ENCODE measurements at places on chromosomes 3 and 15. TPM values are rescaled to one million over a fixed set of nuclear protein-coding genes. Genes with fewer than 3 reads are reported as not detected.

Gene PLA2G4D
- total RNA-seq: not detected

Gene TTC21A
- 0.69 TPM for total RNA-seq

Gene CCR4
- 18.8 TPM for total RNA-seq

Gene MKRN2OS
- total RNA-seq: not detected

Gene SCAANT1
- total RNA-seq: not detected

Gene FANCD2OS
- total RNA-seq: not detected

Gene IGDCC3
- not detected for total RNA-seq

Gene SCAMP5
- 0.65 TPM for total RNA-seq

Gene EFCAB12
- 0.56 TPM for total RNA-seq

Gene TMEM202
- not detected for total RNA-seq

Gene CFAP100
- total RNA-seq: not detected

Gene IL5RA
- total RNA-seq: not detected

- H3K4me1 ChIP-seq: no peaks in the 10 kb centered on the region
- no peak overlapping the region for H3K4me3 ChIP-seq
- H3K27me3 ChIP-seq: no peaks in the 10 kb centered on the region
Observed at GRCh38 chr3:82054849-82055248, 293.4 kb upstream of the GBE1 start.

DNA sequence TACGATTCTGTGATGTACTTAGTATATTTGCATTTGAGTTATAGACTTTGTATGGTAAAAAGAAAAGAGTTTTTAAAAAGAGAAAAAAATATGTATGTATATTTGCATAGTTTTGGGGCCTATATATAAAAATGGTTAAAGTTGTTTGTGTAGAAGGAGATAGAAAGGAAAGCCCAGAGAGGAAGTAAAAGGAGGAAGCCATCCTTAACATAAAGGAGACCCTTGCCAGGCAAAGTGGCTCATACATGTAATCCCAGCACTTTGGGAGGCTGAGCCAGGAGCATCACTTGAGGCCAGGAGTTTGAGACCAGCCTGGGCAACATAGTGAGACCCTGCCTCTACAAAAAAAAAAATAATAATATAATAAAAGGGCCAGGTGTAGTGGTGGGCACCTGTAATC is 8.4 kb downstream of the SNAP23 start:
- H3K27ac ChIP-seq: no peak overlapping the region
- no peak overlapping the region for H3K4me3 ChIP-seq
- peaks cover 21% of the 10 kb centered on the region for H3K4me1 ChIP-seq
- DNase-seq: no peak
- no peaks in the 10 kb centered on the region for H3K36me3 ChIP-seq

GRCh38 chr3:173275740-173276139 is 121.8 kb upstream of the NLGN1 start:
- no peaks in the 10 kb centered on the region for H3K27me3 ChIP-seq
- H3K4me3 ChIP-seq: no peak overlapping the region
- no peak overlapping the region for H3K27ac ChIP-seq
- no peaks in the 10 kb centered on the region for H3K36me3 ChIP-seq
- no peaks in the 10 kb centered on the region for H3K4me1 ChIP-seq

GRCh38 chr3:119125742-119126504 is 20.0 kb upstream of the TEX55 start:
- H3K27ac ChIP-seq: no peak overlapping the region
- H3K4me3 ChIP-seq: no peak overlapping the region
- H3K27me3 ChIP-seq: peaks cover 20% of the 10 kb centered on the region
- no peaks in the 10 kb centered on the region for H3K4me1 ChIP-seq

DNA sequence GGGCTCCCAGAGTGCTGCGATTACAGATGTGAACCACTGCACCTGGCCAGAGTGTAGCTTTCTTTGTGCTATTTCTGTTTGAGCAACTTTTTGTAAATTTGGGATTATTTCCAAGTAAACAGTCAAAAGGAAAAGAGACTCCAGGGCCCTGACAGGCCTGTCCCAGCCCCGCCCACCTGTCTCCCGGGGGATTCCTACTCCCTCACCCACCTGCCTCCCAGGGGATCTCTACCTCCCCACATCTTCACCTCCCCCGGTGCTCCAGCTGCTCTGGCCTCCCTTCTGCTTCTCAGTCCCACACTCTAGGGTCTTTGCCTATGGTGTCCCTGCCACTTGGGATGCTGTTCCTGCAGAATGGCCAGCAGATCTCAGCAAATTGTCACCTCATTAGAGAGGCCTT is 7.0 kb downstream of the RHCG start:
- no peak overlapping the region for H3K4me3 ChIP-seq
- no peaks in the 10 kb centered on the region for H3K36me3 ChIP-seq
- peaks cover 32% of the 10 kb centered on the region for H3K27me3 ChIP-seq
- DNase-seq: no peak

DNA sequence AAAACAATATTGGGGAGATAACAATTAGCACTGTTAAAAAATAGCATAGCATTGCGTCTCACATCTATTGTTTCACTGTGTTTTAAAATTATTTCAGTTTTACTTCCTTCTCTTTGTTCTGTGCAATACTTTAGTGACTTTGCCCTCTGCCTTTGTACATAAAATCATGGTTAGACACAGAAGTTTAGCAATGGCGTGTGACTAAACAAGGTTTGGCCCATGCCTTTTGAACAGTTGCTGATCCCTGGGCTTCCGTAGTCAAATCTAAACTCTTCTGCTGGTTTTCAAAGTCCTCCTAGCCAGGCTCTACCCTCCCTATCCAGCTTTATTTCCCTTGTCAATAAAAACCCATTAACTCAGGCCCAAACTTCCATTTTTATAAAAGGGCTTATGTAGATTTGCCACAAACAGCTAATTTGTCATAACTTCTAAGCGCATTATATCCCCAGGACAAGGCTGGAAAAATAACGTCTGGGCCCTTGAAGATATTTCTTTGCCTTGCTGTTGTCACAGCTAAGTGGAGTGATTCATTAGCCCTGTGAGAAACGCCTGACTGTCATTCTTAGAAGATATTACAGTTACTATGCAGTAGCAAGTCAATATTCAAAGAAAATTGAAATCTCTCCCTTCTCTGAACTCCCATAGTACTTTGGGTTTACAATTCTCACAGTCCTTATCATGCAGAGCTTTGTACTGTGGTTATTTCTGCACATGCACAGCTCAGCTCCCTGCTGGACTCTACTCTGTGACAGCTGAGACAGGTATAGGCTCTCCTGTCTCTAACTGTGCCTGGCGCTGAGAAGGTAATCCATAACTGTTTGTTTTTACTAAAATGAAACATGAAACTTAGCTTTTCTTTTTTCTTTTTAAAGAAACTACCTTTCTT is 123.4 kb upstream of the SLC24A5 start:
- H3K27me3 ChIP-seq: no peaks in the 10 kb centered on the region
- no peak for DNase-seq
- H3K4me3 ChIP-seq: no peak overlapping the region
- no peak overlapping the region for H3K27ac ChIP-seq

DNA sequence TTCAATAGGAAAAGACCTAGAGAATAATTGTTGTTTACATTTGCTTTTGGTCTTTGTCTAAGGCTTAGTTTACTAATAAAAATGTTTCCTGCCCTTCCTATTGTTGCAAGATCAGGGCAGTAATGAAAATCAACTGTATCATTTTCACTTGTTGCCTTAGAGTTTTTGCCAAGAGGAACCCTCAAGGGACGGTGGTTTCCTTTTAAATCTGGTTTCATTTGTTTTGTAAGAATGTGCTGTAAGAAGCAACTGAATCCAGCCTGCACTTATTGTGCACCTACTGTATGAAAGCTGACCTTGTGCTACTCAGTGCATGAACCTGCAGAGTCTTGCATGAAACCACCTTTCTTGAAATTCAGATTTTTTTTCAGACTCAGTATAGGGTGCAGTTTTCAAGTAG is 5.3 kb downstream of the IGF1R start:
- peaks cover 12% of the 10 kb centered on the region for H3K27me3 ChIP-seq
- H3K36me3 ChIP-seq: peaks cover 8% of the 10 kb centered on the region
- no peak overlapping the region for H3K27ac ChIP-seq
- H3K4me3 ChIP-seq: no peak overlapping the region

- no peak overlapping the region for H3K4me3 ChIP-seq
- no peak overlapping the region for H3K27ac ChIP-seq
- H3K4me1 ChIP-seq: no peaks in the 10 kb centered on the region
- peaks cover 2% of the 10 kb centered on the region for H3K27me3 ChIP-seq
Observed at GRCh38 chr3:54691289-54691771, 236.5 kb downstream of the LRTM1 start.

- no peak overlapping the region for H3K27ac ChIP-seq
- no peaks in the 10 kb centered on the region for H3K36me3 ChIP-seq
- H3K27me3 ChIP-seq: peaks cover 7% of the 10 kb centered on the region
- H3K4me1 ChIP-seq: peaks cover 5% of the 10 kb centered on the region
Observed at GRCh38 chr3:134903837-134904236, 108.8 kb downstream of the EPHB1 start.

- no peaks in the 10 kb centered on the region for H3K4me1 ChIP-seq
- peaks cover 9% of the 10 kb centered on the region for H3K27me3 ChIP-seq
- H3K4me3 ChIP-seq: no peak overlapping the region
- no peak overlapping the region for H3K27ac ChIP-seq
Observed at GRCh38 chr3:101189796-101190195, 130.6 kb downstream of the IMPG2 start.

DNA sequence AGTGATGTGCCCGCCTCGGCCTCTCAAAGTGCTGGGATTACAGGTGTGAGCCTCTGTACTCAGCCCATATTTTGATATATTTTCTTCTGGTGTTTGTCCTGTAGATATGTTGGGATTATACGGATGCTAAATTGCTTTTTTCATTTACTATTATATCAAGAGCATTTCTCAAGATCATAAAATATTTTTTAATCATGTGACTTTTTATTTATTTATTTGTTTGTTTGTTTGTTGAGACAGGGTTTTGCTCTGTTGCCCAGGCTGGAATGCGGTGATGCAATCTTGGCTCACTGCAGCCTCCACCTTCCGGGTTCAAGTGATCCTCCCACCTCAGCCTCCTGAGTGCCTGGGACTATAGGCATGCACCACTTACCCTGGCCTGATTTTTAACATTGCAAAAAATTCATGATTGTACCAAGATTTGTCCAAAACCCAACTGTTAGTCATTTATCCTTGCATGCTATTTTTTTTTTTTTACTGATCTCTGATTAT is 2.7 kb upstream of the PXK start:
- H3K36me3 ChIP-seq: no peaks in the 10 kb centered on the region
- no peak overlapping the region for H3K4me3 ChIP-seq
- no peak overlapping the region for H3K27ac ChIP-seq
- DNase-seq: no peak
- no peaks in the 10 kb centered on the region for H3K27me3 ChIP-seq
- peaks cover 25% of the 10 kb centered on the region for H3K4me1 ChIP-seq

GRCh38 chr3:182413061-182413460 is 380.2 kb upstream of the ATP11B start:
- no peak overlapping the region for H3K4me3 ChIP-seq
- no peak for DNase-seq
- no peaks in the 10 kb centered on the region for H3K36me3 ChIP-seq

DNA sequence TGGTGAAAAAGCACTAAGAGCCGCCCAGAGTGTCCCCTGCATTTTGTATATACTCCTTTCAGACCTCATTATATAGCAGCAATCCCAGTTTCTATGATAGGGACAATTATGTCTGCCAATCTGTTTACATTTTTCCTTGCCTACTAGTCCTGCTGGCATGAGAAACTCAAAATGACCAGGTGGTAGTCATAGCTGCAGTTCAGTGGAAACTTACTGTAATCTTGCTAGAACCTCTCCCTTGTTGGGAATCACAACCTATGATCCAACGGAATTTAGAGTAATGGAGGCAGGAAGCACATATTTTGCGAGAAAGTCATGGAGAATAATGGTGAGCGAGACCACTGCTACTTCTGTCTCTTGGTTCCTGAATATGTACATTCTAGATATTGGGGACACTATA is 28.6 kb upstream of the MINAR1 start:
- H3K27ac ChIP-seq: no peak overlapping the region
- H3K36me3 ChIP-seq: peaks cover 4% of the 10 kb centered on the region
- H3K27me3 ChIP-seq: no peaks in the 10 kb centered on the region
- no peak overlapping the region for H3K4me3 ChIP-seq
- H3K4me1 ChIP-seq: no peaks in the 10 kb centered on the region

GRCh38 chr3:178455226-178455625 is 81.0 kb upstream of the KCNMB2 start:
- H3K4me3 ChIP-seq: no peak overlapping the region
- H3K4me1 ChIP-seq: no peaks in the 10 kb centered on the region

GRCh38 chr15:69515926-69516325 is 63.3 kb downstream of the RPLP1 start:
- no peak for DNase-seq
- no peak overlapping the region for H3K4me3 ChIP-seq
- peaks cover 22% of the 10 kb centered on the region for H3K27me3 ChIP-seq
- no peaks in the 10 kb centered on the region for H3K4me1 ChIP-seq
- H3K27ac ChIP-seq: no peak overlapping the region

DNA sequence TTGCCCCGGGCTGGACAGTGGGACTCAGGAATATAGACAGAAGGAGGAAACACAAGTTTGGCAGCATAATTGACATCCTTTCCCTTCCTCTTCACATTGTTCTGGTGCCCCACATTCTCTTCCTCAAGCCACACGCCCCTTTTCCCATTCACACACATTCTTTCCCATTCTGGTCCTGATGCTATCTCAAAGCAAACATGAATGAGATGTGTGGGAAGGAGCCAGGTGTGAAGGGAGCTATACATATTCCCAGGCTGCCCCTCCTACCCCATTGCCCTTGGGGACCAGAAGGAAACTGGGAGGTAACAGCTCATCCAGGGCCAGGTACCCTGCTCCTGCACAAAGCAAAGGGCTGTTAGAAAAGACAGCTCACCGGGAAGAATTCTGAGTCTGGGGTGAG is 23.4 kb upstream of the CLK3 start:
- H3K27me3 ChIP-seq: no peaks in the 10 kb centered on the region
- no peak for DNase-seq
- peaks cover 5% of the 10 kb centered on the region for H3K4me1 ChIP-seq
- no peak overlapping the region for H3K27ac ChIP-seq

GRCh38 chr3:114442246-114442645 is 148.4 kb downstream of the TIGIT start:
- H3K27me3 ChIP-seq: no peaks in the 10 kb centered on the region
- peaks cover 6% of the 10 kb centered on the region for H3K4me1 ChIP-seq
- no peaks in the 10 kb centered on the region for H3K36me3 ChIP-seq
- H3K27ac ChIP-seq: no peak overlapping the region

- no peak overlapping the region for H3K27ac ChIP-seq
- no peaks in the 10 kb centered on the region for H3K27me3 ChIP-seq
- no peaks in the 10 kb centered on the region for H3K36me3 ChIP-seq
Observed at GRCh38 chr15:77107531-77108355, 36.8 kb upstream of the TSPAN3 start.

- no peak for DNase-seq
- H3K36me3 ChIP-seq: no peaks in the 10 kb centered on the region
- H3K27me3 ChIP-seq: no peaks in the 10 kb centered on the region
Observed at GRCh38 chr15:85337425-85338074, 42.9 kb upstream of the AKAP13 start.

DNA sequence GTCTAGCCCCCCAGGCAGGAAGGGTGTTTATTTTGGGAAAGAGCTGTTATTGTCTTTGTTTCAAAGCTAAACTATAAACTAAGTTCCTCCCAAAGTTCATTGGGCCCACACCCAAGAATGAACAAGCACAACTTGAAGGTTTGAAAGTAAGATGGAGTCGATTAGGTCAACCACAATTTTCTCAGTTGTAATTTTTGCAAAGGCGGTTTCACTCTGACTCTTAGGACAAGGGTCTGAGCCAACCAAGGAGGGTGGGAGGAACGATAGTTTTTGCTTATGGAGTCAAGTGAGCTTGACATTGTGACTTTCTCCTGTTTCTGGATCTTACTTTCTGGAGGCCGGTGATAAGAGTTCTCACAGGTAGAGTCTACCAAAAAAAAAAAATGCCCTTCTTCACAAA is 5.8 kb upstream of the ZNF770 start:
- H3K4me3 ChIP-seq: peak overlapping the region; percentile 30
- peaks cover 3% of the 10 kb centered on the region for H3K27me3 ChIP-seq
- H3K36me3 ChIP-seq: no peaks in the 10 kb centered on the region

All from activated CD8-positive, alpha-beta T cell treated with anti-CD3 and anti-CD28 coated beads for 36 hours (primary cell).